NCI-H460 (cell line): ENCODE measurements at places on chromosomes 1 and 21. TPM values are rescaled to one million over a fixed set of nuclear protein-coding genes. Genes with fewer than 3 reads are reported as not detected.

The CENPF gene
- total RNA-seq: 70.5 and 103 TPM in 2 replicates

The CD48 gene
- not detected in 2 replicates for total RNA-seq

The TBCE gene
- 53.3 and 73.3 TPM in 2 replicates for total RNA-seq

The OR10J1 gene
- 0.05 TPM in 1 of 2 replicates, not detected in the other for total RNA-seq

The FNDC5 gene
- total RNA-seq: 0.59 TPM in 1 of 2 replicates, not detected in the other

The CD84 gene
- not detected in 2 replicates for total RNA-seq

The C1orf141 gene
- total RNA-seq: not detected in 2 replicates

DNA sequence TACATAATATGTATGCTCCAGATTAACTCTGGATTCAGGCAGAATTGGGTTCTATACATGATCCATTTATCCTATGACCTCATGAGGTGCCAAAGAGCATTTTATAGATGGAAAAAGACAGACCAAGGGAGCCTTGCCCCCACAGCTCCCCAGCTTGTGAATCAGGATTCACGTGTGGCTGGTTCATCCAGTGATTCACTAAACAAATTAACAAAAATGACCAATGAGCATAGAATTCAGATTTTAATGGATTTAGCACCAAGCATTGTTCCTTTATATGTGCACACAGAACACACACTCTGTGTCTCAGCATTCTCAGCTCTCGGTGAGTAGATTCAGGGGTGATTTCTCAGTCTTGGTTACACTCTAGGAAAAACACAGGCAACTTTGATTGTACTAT, 51.7 kb upstream of the BARHL2 start:
- no peak for DNase-seq

DNA sequence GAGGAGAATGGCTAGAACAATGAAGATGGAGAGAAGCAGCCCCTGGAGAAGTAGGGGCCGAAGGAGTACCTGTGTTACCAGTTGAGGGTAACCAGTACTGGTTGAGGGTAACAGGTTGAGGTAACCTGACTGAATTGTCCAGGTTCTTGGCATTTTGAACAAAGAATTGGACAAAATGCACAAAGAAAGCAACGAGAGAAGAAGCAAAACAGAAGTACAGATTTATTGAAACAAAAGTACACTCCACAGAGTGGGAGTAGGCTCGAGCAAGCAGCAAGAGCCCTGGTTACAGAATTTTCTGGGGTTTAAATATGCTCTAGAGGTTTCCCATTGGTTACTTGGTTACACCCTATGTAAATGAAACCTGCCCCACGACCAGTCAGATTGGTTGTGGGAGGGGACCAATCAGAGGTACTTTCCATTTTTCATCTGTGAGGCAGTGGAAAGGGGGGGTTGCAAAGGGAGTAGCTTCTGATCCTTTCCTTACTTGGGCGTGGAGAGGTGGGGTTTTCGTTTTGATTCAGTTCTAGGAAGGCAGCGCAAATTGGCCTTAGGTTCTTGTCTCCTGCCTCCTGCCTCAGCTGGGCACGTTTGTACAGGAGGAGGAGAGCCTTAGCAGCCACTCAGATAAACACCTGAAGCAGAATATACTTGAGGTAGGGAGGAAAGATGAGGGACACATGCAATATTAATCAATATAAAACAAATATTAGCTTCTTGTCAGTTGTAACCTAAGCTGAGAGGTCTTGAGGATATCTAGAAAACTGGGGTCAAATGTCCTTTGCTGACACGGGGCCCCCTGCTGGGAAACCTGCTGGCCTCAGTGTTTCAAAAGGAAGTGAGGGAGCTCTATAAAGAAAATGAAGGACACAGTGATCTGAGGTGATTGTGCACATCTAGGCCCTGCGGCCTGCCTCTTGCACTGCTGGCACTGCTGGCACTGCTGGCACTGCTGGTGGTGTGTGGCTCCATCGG, 14.3 kb upstream of the LSM10 start:
- DNase-seq: peak; percentile 55

DNA sequence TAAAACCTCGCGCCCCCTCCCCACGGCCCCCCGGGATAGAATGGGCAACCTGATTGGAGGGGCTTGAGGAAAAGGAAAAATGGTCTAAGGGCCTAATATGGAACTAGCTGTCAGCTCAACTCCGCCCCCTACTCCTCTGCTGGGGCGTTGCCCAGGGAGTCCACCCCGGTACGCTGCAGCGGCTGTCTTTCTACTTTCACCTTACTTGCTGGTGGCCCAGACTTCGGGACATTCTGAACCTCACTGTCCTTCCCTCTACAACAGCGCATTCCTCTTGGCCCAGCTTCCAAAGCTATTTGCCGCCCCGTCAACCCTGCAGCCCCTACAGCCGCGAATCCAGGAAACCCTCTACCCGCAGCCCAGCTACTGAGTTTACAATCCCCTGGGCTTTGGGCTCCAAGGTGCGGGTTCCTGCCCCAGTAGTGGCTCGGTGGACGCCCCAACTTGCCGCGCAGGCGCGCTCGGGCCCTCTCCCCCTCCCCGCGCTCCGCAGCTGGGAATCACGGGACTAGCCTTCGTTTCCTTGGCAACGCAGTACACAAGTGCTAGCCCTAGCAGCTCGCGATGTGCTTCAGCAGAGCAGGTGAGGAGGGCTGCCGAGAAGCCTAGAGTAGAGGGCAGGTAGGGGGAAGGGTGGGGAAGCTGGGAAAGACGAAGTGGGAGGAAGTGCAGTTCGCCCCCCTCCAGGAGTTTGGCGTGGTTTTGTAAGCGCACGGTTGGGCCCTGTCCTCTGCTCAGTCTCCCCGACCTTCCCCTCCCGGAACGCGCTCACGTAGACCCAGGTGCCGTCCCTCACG, 55.6 kb downstream of the CHIA start:
- DNase-seq: peak; percentile 24

DNA sequence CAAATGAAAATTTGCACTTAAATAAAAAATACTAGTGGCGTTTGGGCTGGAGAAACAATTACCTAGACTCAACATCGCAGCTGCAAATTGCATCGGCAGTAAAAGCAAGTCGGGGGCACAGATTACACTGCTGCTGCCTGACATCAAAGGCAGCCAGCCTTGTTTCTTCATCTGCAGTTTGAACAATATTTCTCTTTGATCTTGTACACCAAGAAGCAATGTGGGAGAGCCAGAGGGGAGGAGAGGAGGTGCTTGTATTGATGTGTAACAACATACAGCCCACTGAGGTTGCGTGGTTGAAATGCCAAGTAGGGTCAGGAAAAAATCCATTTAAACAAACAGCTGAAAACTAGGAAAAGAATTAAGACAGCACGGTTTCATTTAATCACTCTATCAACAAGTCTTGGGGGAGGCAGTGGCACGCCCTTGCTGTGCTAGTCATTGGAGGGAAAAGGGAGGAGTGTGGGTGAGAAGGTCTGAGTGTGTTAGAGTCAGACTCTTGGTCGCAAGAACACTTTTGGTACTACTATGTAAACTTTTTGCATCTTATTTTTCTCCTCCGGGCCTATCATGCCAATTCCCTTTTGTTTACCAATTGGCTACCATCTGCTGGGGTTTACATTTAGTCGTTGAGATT, 456.5 kb downstream of the OMA1 start:
- DNase-seq: no peak

DNA sequence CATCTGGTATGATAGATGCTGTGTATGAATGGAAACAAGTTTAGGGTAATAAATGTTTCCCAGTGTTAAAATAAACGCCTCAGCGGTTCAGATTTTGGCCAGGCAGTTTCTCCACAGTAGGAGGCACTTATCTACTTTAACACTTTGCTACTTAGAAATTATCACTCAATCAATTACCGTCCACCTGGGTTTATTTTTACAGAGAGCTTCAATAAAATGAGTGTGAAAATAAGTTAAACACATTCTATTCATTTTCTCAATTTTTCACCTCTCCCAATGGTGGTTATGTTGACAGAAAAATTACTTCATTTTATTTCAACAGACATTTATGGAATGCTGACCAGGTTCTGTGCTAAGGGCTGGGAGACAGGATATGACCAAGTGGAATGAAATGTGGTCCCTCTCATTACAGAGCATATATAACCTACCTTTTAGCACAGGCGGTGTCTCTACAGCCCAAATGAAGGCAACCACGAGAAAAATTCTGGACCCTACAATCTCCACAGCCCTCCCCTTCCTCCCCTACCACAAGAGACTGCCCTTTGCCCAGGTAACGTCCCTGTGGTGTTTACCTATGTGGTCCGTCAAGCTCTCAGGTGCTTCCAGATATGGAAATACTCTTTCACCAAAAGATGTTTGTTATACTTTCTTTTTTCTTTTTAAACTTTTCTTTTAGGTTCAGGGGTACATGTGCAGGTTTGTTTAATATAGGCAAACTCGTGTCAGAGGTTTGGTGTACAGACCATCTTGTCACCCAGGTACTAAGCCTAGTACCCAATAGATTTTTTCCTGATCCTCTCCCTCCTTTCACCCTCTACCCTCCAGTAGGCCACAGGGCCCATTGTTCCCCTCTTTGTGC, 105.5 kb downstream of the HLCS start:
- peak; percentile 25 for DNase-seq

DNA sequence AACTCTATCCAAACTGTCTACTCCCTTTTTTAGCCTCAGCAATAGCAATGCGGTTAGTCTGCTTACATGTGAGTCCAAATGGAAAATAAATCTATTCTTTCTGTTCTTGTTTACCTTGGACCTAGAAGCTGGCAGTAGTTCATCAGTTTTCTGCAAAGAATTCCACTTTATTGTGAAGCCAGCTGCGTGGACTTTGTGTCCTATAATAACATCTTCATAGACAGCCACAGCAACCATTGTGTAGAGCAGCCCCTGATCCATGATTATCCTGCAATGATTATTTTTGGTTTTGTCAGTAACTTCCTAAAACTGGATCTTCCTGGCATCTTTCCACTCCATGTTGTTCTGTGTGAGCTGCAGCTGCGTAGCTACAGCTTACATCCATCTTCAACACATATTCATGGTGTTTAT, 408.7 kb downstream of the NUF2 start:
- no peak for DNase-seq

DNA sequence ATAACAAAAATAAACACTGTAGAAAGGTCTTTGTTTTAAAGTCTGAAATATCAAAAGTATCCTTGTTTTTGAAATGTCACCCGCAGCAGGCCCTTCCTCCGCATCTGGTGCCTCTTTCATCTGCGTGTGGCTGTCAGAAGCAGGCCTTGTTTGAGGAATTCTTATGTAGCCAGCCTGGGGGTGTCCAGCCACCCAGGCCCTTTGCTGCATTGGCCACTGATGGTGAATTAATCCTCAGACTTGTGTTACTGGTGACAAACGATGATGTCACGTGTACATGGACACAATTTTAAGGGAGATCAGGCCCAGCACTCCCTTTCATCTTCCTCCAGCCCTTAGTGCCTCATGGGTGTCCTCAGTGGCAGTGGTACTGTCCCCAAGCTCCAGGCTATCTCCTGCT, 208.0 kb upstream of the GALNT2 start:
- no peak for DNase-seq

- no peak for DNase-seq
Measured at GRCh38 chr1:77234943-77235342, 15.7 kb upstream of the PIGK start.

GRCh38 chr21:41111681-41112080, 56.3 kb upstream of the BACE2 start:
- no peak for DNase-seq

DNA sequence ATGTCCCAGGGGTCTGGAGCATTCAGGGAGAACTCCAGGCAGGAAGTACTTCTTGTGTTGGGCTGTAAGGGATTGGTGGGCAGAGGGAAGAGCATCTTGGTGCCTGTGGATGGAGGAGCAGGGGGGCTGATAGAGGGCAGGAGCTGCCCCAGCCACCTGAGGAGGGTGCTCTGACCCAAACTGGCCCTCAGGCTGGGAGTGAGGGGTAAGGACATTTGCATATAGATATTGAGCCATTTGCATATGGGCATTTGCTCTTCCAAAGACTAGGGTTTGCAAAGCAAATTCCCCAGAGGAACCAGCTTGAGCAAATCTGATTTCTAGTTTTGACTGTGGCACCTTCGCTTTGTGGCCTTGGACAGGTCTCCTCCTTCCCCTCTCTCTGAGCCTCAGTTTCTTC, 18.2 kb downstream of the ZNF362 start:
- no peak for DNase-seq

DNA sequence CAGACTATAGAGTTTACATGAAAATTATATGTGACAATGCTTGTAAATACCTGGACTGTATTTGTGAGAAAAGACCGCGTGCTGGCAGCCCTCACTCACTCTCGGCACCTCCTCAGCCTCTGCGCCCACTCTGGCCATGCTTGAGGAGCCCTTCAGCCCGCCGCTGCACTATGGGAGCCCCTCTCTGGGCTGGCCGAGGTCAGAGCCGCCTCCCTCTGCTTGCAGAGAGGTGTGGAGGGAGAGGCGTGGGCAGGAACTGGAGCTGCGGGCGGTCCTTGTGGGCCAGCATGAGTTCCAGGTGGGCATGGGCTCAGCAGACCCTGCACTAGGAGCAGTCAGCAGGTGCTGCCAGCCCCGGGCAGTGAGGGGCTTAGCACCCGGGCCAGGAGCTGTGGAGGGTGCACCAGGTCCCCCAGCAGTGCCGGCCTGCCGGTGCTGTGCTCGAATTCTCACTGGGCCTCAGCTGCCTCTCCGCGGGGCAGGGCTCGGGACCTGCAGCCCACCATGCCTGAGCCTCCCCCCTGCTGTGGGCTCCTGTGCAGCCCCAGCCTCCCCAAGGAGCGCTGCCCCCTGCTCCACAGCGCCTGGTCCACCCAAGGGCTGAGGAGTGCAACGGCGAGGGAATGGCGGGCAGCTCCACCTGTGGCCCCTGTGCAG, 482.5 kb downstream of the AGBL4 start:
- no peak for DNase-seq

- no peak for DNase-seq
Measured at GRCh38 chr21:24148461-24148860, 1458.8 kb downstream of the MRPL39 start.

- DNase-seq: no peak
Measured at GRCh38 chr1:193438771-193439170, 252.4 kb upstream of the B3GALT2 start.

DNA sequence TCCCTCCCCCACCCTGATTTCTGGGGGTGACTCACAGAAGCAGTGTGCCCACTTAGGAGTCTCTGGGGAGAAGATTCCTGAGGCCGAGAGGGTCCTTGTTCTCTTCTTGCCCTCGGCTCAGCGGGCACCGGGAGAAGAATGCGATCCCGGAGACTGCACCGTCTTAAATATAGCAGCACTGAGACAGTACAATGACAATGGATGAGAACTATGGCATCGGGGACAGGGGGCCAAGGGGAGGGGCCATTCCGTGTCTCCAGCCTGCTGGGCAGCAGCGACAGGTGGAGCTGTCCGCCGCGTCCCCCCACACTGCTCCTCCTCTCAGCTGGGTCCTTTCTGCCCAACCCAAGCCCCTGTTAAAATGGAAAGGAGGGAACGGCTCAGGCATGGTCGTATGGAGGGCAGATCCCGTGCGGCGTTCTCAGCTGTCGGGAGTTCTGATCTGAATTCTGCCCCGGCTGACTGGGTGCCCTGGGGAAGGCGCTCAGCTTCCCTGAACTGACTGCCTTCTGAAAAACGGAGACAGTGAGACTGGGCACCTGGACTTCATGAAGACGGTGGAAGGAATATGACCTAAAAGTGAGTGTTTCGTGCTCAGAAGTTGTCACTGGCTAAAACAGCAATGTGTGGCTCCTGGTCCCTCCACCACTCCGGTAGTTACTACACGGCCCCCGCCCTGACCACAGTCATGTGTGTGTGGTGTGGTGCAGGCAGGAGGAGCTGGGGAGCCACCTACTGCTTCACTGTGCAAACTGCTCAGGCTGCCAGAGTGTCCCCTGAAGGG, at the start of gene MYOM3:
MYOM3 (minus strand) TSS at position 140 of the 784 bp plus-strand sequence. CDS start 3,499 bp downstream, outside the sequence.
- peak; percentile 49 for DNase-seq

GRCh38 chr1:186710696-186711095, 30.5 kb upstream of the PTGS2 start:
- no peak for DNase-seq

GRCh38 chr1:209752890-209753289, 3.0 kb upstream of the TRAF3IP3 start:
- DNase-seq: no peak

GRCh38 chr1:153688276-153688675, 9.8 kb downstream of the NPR1 start:
- DNase-seq: no peak

GRCh38 chr1:43708002-43708410, 670 bp downstream of the ST3GAL3 start:
- DNase-seq: no peak
